ENCODE measurements at places on chromosomes 4 and X. TPM values are rescaled to one million over a fixed set of nuclear protein-coding genes. Genes with fewer than 3 reads are reported as not detected.

DNA sequence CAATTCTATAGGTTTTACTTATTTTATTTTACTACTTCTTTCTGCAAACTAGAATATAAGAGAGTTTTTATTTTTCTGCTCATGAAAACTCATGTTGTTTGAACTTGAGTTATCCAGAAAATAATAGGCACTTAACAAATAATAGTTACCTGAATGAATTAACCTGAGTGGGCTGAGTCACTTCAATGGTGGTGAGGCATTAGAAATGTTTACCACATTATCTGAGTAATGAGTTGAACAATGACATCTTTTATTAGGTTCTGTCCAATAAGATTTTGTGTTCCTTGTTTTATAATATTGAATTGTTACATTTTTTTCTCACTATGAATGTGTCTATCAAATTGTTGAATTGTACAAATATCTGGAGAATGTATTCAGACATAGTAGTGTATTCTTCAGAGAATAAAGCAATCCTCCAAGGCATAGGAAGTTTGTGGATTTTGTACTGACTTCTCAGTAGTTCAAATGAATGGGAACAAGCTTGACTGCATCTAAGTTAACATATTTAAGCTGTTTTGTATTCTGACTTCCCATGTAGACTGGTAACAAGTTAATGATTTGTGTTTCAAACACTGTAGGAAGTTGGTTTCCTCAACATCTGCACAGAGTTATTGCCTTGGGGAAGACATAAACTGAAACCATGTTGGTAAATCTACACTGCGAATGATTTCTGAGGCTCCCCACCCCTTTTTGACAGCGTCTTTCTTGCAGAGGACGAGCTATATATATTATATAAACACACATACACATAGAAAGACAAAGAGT, 1808.9 kb upstream of the TENM3 start:
- H3K36me3 ChIP-seq, result no peaks in the 10 kb centered on the region

GRCh38 chr4:154507156-154507555, 15.6 kb upstream of the DCHS2 start:
- H3K4me3 ChIP-seq, result no peak overlapping the region
- peak overlapping the region; percentile 71 for H3K27ac ChIP-seq
- H3K4me1 ChIP-seq, result peaks cover 21% of the 10 kb centered on the region
- peak; percentile 82 for DNase-seq
- H3K27me3 ChIP-seq, result peaks cover 7% of the 10 kb centered on the region

The HPGD gene
- total RNA-seq, result 33.5 TPM

The HMGN5 gene
- 0.46 TPM for total RNA-seq

The ADRA2C gene
- 0.52 TPM for total RNA-seq

DNA sequence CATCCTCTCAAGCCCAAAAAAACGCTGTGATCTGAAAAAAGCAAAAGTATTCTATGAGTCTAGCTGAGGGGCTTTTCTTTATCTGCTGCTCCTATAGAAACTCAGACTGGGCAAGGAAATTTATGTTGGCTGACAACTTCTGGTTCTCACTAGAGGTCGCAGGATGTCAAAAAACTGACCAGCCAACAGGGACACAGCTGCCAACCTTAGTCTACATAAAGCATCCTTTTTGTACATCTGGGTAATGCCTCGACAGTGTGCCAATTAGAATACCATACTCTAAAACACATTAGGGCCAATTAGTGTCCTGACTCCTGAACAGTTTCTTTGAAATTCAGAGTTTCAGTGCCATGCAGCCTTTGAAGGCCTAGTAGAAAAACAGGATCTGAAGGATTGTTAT, 8.8 kb upstream of the TLL1 start:
- no peaks in the 10 kb centered on the region for H3K36me3 ChIP-seq
- H3K4me1 ChIP-seq, result no peaks in the 10 kb centered on the region
- no peaks in the 10 kb centered on the region for H3K27me3 ChIP-seq
- no peak for DNase-seq
- no peak overlapping the region for H3K4me3 ChIP-seq
- no peak overlapping the region for H3K27ac ChIP-seq

The INPP4B gene
- total RNA-seq, result 68.5 TPM

DNA sequence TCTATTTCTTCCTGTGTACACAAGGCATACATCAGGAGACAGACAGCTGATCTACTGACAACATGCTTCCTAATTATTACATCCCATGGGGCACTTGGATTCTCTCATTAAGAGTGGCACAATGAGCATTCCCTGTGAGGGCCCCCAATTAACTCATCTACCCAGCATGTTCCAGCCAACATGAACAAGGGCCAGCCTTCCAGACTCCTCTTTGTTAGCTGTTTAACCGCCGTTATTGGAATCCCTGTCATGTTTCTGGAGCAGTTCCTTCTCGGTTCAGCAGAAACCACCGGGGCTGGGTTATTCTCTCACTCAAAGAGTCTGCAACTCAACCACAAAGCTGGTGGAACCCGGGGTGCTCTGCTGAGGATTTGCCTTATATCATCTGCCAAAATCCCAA, 9.9 kb upstream of the GPM6B start:
- H3K4me1 ChIP-seq, result peaks cover 10% of the 10 kb centered on the region
- H3K4me3 ChIP-seq, result no peak overlapping the region
- no peaks in the 10 kb centered on the region for H3K27me3 ChIP-seq

The PCDH18 gene
- total RNA-seq, result 2.0 TPM

The LDB2 gene
- 0.29 TPM for total RNA-seq
